Mesendoderm (in vitro differentiated cells): ENCODE measurements at places on chromosomes 7 and 10.

DNA sequence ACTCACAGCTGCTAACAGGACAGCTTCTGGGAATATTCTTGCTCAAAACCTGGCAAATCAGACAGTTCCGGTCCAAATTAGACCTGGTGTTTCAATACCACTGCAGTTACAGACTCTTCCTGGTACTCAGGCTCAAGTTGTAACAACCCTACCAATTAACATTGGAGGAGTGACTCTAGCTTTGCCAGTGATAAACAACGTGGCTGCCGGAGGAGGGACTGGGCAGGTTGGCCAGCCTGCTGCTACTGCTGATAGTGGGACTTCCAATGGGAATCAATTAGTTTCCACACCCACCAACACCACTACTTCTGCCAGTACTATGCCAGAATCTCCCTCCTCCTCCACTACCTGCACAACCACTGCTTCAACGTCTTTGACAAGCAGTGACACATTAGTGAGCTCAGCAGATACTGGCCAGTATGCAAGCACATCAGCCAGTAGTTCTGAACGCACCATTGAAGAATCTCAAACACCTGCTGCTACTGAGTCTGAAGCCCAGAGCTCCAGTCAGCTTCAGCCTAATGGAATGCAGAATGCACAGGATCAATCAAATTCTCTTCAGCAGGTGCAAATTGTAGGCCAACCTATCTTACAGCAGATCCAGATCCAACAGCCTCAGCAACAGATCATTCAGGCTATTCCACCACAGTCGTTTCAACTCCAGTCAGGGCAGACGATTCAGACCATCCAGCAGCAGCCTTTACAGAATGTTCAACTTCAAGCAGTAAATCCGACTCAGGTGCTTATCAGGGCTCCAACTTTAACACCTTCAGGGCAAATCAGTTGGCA lies 2.1 kb downstream of the SP4 start:
- DNase-seq, result no peak

GRCh38 chr7:348962-349743 lies 59.2 kb downstream of the FOXL3 start:
- no peak for DNase-seq

- DNase-seq, result no peak
These were observed 1.9 kb upstream of the DEPP1 start for GRCh38 chr10:44980309-44981171.

GRCh38 chr10:98486421-98486820 lies 39.7 kb upstream of the HPS1 start:
- peak; percentile 13 for DNase-seq

DNA sequence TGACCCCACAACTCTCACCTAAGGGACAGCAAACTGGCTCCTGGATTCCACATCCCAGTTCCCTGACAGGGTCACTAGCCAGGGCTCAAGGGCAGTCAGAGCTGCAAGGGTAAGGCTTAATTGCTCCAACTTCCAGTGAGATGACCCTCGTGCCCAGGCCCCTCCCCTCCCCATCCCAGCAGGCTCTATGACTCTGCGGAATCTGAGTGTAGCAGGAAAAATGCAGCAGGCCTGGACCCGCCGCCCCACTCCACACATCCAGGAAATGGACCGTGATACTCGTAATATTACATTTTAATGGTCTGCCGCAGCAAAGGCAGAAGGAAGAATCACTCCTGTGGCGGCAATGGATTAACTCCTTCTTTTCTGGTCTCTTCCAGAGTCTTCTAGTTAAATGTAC lies 91.7 kb upstream of the CHST15 start:
- peak; percentile 22 for DNase-seq

GRCh38 chr7:141563956-141564623 lies 12.9 kb downstream of the AGK start:
- peak; percentile 48 for DNase-seq

- DNase-seq, result no peak
These were observed 297.7 kb downstream of the CCDC3 start for GRCh38 chr10:12703813-12704212.

DNA sequence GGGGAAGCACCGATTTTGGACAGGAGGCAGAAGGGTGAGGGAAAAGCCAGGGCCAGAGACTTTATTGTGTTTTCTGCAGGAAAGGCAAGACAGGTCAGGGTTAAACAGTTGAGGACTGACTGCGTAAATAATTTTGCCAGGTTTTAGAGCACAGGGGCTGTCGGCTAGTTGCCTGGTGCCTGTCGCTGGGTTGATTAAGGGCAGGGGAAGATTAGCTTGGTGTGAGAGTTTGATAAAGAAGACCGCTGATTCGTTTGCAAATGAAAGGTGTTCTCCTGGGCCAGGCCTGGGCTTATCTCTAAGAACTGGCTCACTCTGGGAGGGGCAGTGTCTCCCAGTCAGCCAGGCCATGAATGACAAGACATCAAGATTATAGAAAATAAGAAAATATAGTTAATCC lies 75.6 kb downstream of the SLC37A3 start:
- DNase-seq, result peak; percentile 71

GRCh38 chr7:44065431-44066110 lies at the start of gene PGAM2:
Gene PGAM2 (minus strand): TSS chr7:44065567. CDS start chr7:44065529, 38 bp downstream.
- peak; percentile 68 for DNase-seq

DNA sequence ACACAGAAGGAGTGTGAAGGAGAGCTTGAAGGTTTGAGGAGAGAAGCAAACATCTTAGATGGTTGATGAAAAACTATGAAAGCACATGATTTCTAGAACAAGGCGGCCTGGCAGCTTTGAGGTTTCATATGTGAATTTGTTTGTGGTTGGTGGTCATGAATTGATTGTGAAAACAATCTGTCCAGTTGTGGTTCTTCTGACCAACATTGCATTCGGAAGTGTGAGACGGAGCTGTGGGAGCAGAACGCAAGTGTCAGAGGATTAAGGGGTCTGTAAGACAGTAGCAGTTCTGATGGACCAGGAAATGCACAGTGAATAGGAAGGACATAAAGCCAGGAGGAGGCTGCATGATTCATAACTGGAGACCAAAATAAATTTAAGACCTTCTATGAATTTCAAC lies 594.6 kb downstream of the NXPH1 start:
- DNase-seq, result no peak

DNA sequence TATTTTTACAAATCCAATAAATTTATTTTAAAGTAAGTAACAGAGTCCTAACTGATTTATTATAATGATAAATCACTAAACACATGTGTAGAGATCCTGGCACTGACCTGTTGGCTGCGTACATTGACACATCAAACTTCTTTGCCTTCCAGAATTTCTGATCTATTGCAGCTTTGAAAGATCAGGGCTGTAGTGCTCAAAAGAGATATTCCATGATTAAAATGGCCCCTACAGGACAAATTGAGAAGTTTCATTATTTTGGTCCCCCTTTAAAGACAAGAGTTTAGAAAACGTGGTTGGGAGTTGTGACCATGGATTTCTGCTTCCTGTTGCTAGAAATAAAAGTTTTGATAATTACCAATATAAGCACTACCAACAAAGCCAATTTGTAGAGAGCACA lies 87.7 kb upstream of the PDK4 start:
- DNase-seq, result peak; percentile 33

DNA sequence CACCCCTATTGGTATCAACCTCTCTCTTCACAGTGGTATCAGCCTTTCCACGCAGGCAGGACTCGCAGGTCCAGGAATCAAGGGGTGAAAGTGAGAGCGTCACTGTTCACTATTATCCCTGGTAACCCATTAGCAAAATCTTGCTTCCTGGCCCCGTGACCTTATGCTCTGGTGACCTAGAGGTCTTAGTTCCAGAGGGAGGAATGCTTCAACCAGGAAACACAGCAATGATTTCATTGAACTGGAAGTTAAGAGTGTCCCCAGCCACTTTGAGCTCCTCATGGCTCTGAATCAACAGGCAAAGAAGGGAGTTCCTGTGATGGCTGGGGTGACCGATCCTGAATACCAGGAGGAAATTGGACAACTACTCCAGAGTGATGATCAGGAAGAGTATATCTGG lies 90.6 kb downstream of the CUL2 start:
- DNase-seq, result no peak

DNA sequence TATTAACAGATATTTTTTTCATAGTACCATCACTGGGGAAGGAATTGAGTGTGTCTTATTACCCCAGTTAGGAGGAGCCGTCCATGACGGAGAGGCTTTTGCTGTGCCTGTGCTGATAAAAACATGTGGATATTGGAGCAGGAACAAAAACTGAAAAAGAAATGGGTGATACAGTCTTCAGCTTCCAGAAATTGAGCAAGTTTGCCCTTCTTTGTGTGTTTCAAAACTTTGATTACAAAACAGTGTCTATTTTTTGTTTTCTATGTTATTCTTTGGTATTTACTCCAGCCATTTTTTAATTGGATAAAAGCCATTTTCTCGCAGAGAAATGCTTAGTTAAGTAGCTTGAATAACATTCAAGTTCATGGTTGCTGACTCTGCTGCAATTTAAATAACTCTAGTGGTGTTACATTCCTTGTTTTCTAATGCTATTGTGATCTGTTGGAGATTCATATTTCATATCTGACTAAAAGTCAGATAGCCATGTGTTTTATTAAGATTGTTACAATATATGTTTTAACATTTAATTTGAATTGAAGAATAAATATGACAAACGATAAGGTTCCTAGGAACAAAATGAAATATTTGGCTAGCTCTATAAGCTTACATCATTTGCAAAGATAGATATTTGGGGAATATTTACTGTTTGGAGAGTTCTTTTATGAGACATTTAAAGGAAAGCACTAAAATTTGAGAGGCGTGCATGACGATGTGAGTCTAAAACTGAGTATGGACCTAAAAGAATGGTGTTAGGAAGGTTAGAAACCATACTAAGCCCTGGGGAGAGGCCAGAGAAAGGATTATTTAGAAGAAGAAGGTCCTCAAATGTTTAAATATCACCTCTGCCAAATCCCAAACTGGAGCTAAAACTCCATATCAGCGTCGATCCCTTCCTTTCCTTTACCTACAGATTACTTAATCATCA lies 747.3 kb upstream of the CELF2 start:
- DNase-seq, result no peak

DNA sequence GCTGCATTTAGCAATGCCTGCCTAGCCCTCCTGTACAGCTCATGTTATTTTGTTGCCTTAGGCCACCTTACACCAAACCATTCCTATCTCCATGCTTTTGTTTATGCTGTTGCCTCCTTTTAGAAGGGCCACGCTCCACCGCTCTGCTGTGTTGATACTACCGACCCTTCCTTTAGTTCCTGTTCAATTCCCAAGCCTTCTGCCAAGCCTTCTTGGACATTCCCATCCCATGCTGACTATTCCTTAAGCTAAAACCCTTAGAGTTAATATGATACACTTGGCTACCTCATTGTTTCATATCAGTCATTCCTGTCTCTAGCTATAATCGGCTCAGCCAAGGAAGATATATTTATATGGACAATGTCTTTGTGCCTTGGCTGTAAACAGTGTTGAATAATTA lies 705.5 kb downstream of the LRMDA start:
- DNase-seq, result no peak

DNA sequence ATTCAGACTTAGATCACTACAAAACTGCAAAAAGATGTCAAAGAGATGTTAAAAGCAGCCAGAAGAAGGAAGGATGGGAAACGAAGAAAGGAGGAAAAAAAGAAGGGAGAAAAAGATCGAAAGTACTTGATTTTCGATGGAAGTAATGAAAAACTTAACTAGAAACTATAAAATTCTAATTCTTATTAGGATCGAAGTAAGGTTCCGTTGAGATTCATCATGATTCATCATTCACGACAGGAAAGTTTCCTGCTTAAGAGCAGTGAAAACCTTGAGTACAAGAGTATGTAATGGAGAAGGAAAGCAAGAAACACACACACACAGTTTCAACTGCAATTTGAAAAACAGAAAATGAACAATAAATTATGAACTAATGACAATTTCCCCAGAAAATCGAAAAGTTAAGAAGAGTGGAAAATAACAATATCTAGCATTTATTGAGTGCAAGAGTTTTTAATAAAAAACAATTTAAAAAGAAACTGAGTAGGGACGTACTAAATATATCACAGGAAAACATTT lies 1.1 kb upstream of the ING3 start:
- DNase-seq, result no peak

GRCh38 chr7:123916240-123916724 lies 8.8 kb upstream of the SPAM1 start:
- peak; percentile 91 for DNase-seq

DNA sequence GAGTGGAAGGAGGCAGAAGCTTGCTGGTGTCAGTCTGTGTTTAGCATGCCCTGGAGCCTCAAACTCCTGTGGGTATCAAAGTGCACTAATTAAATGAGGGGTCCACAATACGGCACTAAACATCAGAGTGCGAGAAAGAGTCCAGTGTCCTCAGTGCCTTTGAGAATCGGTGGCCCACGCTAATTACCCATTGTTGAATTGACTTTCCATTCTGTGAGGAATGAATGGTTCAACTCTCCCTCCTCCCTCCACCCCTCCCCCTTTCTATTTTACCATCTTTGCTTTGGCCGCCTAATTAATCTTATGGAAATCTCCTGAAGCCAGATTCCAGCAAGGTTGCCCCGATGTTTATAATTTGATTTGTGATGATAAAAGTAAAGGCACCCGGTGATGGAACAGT lies 217.8 kb downstream of the TFEC start:
- no peak for DNase-seq

DNA sequence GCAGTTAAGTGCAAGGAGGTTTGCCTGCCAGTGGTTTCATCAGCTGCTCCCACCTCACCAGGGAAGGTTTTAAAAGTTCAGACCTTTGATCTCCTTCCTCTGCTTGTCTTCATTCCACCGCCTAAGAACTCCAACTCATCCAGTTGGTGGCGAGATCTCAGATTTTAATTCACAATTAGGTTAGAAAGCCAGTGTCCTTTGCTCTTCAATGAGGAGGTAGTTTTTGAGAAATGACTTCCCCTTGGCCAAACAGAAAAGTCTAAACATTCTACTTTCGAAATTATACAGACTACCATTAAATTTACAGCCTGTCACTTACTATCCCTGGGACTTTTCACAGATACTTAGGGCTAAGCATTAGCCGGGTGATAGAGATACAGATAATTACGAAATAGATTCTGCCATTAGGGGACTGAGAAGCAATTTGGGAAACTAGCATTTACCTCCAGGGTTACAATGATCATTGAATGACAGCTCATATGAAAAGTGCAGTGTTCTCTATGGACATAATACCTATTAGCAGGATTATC lies 513.4 kb upstream of the GHITM start:
- peak; percentile 47 for DNase-seq

DNA sequence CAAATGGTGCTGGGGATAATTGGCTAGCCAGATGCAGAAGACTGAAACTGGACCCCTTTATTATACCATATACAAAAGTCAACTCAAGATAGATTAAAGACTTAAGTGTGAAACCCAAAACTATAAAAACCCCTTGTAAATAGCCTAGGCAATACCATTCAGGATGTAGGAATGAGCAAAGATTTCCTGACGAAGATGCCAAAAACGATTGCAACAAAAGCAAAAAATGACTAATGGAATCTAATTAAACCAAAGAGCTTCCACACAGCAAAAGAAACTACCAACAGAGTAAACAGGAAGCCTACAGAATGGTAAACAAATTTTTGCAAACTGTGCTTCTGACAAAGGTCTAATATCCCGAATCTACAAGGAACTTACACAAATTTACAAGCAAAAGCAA lies 30.9 kb upstream of the PLXDC2 start:
- no peak for DNase-seq

DNA sequence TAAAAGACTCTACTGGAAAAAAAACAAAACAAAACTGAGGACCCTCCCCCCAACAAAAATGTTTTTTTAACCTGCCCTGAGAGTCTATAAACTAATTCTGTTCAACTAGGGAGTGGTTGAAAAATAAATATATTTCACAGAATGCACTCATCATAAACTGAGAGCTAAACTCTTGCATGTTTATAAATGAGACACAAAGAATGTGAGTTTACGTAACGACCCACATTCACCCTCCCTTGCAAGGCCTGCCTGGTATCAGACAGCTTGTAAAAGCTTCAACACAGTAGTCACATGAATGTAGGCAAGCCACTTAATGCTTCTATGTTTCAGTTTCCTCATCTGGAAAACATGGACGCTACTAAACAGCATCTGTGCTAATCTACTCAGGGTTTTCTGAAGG lies 50.3 kb downstream of the JAZF1 start:
- no peak for DNase-seq
